ENCODE measurements at places on chromosomes 2 and 18.

DNA sequence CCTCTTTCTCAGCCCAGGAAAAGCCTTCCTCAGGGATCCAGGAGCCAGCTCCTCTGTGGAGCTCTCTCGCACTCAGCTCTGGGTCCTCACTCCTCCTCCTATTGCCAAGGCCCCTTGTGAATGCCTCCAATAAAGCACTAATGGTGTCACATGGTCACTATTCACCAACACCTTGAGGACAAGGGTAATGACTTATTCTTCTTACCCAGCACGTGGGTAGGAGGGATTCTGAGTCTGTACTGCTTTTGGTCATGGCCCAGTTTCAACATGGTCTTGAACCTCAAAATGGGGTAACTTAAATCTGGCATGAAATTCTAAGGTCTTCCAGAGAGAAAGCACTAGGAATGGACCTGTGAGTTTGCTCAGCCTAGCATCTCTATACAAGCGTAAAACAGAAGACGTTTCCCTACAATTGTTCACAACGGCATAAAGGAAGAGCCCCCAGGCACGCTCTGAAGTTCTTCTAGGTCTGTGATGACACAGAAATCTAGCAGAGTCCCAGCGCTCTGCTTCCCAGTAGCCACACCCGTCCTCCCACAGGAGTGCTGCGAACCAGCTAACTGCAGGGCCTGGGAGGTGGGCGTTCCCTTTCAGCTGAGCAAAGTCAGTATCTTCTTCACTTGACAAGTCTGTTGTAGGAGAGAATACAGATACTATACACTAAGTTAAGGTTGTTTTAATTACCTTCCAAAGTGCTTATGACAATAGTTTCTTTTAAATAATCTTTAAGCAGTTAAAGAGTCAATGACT lies 14.6 kb upstream of the KIDINS220 start:
- no peak for DNase-seq

GRCh38 chr2:170883683-170884082 lies 45.4 kb upstream of the GORASP2 start:
- no peak for DNase-seq

DNA sequence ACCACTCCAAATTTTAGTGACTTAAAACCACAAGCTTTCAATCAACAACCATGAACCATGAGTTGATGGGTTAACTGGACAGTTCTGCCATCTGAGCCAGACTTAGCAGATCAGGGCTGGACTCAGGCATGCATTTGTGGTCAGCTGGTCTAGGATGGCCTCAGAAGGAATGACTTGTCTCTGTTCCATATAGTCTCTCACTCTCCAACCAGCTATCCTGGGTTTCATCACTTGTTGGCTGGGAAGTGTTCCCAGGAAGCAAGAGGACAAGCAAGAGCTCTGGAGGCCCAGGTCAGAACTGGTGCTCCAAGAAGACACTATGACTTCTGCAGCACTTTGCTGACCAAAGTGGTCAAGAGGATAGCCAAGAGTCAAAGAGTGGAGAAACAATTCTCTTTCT lies 17.5 kb upstream of the MAP3K20 start:
- no peak for DNase-seq

GRCh38 chr2:152298754-152299153 lies 36.2 kb upstream of the FMNL2 start:
- DNase-seq = no peak

GRCh38 chr2:71599646-71600236 lies 146.4 kb downstream of the DYSF start:
- DNase-seq = no peak

All from iPS-NIHi11 (cell line).